ENCODE measurements at places on chromosomes 11 and 22.

DNA sequence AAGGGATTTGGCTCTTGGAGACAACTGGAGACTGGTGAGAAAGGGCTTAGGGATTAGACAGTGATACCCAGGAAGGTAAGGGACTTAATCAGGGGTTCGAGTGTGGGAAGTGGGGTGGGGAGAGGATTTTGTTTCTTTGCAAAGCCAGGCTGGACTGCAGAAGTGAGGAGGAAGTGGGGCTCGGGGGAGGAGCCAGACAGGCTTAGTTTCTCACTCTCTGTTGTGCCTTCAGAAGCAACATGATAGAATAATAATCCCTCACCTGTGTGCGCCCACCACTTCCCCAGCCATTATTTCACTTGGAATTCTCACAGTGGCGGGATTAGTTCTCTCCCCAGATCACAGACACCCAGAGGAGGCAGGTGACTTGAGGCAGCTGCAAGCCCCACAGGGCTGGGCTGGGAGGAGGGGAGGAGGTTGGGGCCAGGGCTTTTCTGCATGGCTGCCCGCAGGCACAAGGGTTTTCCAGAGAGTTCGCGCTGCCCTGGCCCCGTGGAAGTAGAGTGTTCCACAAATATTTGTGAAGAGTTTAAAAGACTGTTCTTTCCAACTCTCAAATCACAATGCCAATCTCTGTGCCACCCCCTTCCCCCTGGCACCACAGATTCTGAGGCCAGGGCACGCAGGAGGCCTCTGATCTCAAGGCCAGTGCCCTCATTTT lies 4.0 kb upstream of the SEC14L2 start:
- no peak for DNase-seq

- no peak for DNase-seq
Measured at GRCh38 chr11:26860895-26861294, 133.0 kb upstream of the FIBIN start.

GRCh38 chr11:15144347-15144746 lies 29.6 kb downstream of the INSC start:
- DNase-seq = no peak

GRCh38 chr11:40291329-40291728 lies 1168.1 kb downstream of the LRRC4C start:
- no peak for DNase-seq

GRCh38 chr11:88297863-88298262 lies 39.7 kb downstream of the CTSC start:
- no peak for DNase-seq

GRCh38 chr11:105229257-105229656 lies 89.7 kb upstream of the CARD18 start:
- no peak for DNase-seq

DNA sequence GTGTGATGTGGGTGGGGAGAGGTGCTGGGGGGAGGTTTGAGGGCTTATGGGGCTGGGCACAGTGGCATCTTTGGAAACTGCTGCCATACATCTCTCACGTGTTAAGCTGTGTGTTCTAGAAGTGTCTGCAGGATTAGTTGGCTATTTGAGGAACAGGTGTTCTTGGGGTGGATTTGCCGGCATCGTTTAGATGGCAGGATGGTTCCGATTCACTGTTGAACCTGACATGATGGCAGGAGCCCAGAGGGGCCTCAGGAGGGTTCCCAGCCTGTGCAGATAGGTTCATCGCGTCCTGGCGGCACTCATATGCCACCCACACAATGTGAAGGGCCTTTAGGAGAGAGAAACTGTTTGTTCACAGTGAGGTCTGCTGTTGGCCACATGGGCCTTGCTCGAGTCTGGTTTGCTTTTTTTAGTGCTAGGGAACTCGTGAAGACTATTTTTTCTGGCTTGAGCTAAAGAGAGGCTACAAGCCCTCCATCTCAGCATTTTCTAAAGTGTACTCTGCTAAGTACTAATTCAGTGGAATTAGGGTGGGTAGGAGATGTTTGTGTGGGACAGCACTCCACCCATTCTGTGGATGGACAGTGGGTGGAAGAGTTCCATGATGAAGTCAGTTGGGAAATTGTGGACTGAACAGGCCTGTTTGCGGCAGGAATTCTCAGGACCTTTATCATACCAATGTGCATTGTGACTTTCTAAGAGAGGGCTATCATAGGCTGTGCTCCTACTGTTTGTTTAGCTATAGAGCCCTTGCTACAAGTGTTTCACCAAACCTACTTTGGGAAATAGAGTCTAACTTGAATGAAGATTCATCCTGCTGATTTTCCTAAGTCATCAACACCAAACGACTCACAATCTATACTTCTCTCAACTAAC lies 55.4 kb upstream of the PLET1 start:
- no peak for DNase-seq

- no peak for DNase-seq
Measured at GRCh38 chr11:16759857-16760508, 21.5 kb downstream of the C11orf58 start.

DNA sequence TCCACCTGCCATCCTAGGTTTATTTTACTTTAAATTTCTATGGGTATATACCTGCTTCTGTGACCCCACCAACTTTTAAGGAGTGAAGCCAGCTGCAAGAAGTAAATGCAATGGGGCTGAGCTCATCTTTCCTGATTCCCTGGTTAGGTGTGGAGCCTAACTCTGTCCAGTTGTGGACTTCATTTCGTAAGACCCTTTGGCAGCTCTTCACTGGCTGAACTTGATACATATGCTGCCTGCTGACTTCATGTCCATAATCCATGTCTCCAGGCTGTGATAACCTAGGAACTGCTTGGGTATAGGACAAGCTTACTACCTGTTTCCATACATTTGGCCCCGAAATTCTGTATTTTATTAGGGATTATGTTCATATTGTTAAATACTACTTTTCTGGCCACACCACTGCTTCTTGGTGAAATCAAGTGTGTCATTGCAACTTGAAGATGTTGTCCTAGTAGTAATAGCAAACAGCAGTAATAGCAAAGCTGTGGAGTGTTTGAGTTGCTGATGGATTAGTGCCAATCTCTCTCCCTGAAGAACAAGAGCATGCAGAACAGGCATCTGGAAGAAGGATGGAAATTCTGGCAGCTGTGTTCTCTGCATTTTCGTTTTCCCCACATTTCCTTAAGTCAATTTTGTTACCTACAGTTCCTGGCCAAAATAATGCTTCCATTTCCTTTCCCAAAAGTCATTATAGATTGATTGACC lies 31.2 kb downstream of the LDLRAD3 start:
- DNase-seq = no peak

DNA sequence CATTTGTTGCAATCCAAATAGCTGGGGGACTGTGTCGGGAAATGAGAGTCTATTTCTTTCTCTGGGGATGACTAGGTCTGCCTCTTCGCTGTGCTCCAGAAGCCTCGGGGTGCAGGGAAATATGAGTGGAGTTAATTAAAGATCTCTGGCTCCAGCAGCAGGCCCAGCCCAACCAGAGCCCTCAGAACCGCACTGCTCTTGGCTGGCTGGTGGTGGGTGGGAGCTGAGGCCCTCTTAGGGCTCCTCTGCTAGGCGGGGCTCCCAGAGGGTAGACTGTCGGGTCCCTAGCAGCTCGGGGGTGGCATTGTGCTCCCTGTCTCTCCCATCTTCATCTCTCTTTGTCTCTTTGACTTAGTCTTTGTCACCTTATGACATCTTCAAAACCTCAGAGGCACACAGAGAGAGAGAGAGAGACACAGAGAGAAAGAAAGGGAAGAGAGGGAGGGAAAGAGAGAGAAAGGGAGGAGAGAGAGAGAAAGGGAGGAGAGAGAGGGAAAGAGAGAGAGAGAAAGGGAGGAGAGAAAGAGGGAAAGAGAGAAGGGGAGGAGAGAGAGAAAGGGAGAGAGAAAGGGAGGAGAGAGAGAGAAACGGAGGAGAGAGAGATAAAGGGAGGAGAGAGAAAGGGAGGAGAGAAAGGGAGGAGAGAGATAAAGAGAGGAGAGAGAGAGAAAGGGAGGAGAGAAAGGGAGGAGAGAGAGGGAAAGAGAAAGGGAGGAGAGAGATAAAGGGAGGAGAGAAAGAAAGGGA lies 20.2 kb downstream of the MPPED1 start:
- no peak for DNase-seq
